ENCODE measurements at places on chromosomes 6 and 20.
A peak's percentile ranks its signal among the peaks of the same experiment; 100 is the strongest.

- DNase-seq: no peak
These were observed 35.2 kb downstream of the HLA-B start for GRCh38 chr6:31321820-31322219.

DNA sequence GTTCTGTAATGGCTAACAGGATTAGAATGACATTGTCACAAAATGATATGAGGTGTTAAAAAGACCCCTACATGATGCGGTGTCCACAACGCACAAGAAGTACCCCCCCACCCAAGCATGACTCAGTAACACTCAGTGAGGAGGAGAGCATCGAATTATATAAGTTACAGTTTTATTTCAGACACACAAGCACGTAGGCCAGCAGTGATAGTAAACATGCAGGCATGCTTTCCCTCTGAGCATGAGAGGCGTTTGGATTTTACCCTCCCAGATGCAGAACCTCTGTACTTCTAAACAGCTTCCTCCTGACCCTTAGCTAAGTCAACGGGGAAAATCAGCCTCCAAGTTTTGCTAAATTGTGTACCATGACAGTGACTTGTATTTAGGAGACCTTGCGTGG lies 23.9 kb downstream of the GNAS start:
- no peak for DNase-seq

DNA sequence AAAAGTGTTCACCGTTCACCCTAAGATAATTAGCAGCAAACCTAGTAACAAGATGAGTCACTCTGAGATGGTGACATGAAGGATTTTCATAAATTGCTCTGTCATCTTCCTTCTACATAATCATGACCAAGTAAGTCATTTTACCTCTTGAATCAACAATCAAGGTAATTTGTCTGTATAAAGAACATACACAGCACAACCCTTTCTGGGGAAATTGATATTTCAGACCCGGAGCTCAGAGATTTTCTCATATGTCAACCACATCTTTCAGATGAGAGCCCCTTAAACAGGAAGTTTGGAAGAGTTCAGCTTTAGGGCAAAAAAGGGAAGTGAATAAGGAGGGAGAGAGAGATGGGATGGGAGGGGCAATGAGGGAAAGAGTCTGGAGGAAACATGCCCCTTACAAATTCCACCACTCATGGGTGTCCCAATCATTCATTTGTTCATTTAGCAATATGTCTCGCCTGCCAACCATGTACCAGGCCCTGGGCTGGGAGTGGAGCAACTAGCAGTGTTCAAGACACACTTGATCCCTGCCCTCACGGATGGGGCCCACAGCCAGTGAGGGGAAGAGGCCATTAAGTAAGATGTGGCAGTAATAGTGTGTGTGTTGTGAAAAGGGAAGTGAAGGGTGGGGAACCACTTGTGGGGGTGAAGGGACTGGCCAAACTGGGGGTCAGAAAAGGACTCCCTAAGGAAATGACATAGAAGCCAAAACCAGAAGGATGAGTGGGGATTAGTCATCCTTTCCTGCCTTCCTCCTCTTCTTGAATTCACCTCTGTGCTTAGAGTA lies 190.9 kb downstream of the MAFB start:
- no peak for DNase-seq

GRCh38 chr6:93376026-93376540 lies 43.3 kb downstream of the EPHA7 start:
- no peak for DNase-seq

GRCh38 chr6:27251112-27251605 lies 3.7 kb downstream of the PRSS16 start:
- DNase-seq: no peak

DNA sequence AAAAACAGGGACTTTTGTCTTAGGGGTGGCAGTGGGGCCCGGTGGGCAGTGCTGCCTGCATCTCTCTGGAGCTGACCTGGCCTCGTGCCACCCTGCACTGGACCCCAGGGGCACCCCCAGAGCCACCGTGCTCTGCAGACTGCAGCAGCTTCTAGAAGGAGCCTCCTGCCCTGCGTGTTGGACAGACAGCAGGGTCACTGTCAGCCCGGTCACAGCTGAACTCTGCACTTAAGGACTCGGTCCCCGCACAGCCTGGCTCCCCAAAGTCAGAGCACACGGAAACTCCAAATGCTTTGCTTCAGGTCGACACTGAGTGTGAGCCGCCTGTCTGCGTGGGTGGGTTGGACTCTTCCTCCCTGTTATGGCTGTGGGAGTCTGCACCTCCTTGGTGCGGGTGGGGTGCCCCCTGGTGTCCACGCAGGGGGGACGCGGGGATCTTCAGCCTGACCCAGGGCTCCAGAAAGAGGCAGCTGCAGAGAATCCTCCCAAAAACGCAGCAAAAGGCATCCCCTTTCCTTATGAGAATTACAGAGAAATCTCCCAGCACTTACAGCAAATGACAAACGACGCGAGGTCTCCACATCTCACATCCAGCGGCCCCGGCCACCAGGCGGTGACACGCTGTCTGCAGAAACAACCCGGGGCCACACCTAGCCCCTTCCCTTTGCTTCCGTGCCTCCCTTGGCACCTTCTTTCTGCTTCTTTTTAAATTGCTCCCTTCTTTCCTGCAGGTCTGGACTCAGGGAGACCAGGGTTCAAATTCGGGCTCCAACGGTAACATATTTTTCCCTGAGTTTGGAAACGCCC lies 36.3 kb upstream of the DACT2 start:
- peak; percentile 78 for DNase-seq

DNA sequence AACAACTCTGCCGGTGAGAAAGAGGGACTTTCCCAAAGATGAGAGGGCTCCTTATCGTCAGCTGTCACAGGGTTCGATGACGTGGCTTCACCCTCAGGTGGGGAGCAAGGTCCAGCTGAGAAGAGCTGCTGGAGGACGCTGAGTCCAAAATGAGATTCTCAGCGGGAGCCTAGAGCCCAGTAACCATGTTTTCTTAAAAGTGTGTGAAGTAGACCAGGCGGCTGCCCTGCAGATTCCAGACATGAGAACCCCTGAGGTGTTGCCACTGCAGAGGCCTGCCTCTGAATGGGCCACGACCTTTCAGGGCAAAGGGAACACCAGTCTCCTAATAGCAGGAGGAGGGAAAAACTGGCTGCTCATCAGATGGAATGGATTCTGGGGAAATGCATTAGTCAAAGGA lies 375.1 kb downstream of the BTBD9 start:
- DNase-seq: no peak

- no peak for DNase-seq
These were observed 40.2 kb downstream of the MRPL14 start for GRCh38 chr6:44086931-44087574.

- DNase-seq: no peak
These were observed 159.4 kb upstream of the MLN start for GRCh38 chr6:33963136-33963750.

- DNase-seq: no peak
These were observed 126.7 kb downstream of the IRF4 start for GRCh38 chr6:518218-518617.

DNA sequence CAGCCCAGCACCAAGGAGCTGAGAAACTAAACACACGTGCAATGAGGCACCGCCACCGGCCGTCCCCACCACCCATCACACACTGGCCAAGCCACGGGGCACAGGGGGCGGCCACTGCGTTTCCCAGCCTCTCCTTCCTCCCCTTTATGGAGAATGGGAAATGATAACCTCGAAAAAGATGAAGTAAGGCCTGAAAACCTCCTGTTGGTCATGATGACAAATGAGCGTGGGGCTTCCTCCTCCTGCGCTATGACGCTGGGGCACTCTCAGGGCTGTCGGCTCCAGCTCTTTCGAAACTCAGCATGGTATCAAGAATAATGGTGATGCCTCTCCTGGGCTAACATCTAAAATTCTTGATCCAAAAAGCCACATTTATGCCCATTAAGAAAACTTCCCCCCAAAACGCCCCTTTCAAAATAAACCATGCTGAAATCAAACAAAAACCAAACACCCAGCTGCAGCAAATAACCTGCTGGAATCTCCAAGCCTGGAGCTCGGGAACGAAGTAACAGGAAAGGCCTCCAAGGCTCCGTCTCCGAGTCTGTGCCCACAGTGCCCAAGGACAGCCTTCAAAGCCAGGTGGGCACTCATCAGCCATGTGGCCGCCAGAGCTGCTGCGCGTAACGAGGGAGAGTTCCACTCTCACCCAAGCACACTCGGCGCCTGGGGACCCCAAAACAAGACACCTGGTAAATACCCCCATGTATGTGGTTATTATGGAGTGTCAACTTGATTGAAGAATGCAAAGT lies 50.0 kb downstream of the TAF4 start:
- no peak for DNase-seq

Data from left hindlimb (tissue), 1 donor.